ENCODE measurements at places on chromosomes 7 and 10. TPM values are rescaled to one million over a fixed set of nuclear protein-coding genes. Genes with fewer than 3 reads are reported as not detected.

UTF1 gene
- not detected for total RNA-seq

- H3K27me3 ChIP-seq: no peaks in the 10 kb centered on the region
- no peaks in the 10 kb centered on the region for H3K36me3 ChIP-seq
- no peak for DNase-seq
- no peaks in the 10 kb centered on the region for H3K4me1 ChIP-seq
- no peak overlapping the region for H3K27ac ChIP-seq
These were observed 139.3 kb upstream of the KLF6 start for GRCh38 chr10:3924344-3924743.

DNA sequence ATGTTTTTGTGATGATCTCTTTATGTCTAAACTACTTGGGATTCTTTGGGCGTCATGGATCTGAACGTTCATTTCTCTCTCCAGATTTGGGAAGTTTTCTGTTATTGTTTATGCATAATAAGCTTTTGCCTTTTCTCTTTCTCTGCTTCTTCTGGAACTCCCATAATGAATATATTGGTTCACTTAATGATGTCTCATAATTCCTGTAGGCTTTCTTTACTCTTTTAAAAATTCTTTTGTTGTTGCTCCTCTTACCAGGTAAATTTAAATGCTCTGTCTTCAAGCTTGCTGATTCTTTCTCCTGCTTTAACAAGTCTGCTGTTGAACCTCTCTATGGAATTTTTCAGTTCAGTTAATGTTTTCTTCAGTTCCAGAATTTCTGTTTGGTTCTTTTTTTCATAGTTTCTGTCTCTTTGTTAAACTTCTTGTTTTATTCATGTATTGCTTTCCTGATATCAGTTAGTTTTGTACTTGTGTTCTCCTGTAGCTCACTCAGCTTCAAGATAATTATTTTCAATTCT lies 317.5 kb downstream of the PLXDC2 start:
- no peak overlapping the region for H3K4me3 ChIP-seq
- H3K27me3 ChIP-seq: no peaks in the 10 kb centered on the region
- no peaks in the 10 kb centered on the region for H3K4me1 ChIP-seq
- H3K36me3 ChIP-seq: no peaks in the 10 kb centered on the region

DNA sequence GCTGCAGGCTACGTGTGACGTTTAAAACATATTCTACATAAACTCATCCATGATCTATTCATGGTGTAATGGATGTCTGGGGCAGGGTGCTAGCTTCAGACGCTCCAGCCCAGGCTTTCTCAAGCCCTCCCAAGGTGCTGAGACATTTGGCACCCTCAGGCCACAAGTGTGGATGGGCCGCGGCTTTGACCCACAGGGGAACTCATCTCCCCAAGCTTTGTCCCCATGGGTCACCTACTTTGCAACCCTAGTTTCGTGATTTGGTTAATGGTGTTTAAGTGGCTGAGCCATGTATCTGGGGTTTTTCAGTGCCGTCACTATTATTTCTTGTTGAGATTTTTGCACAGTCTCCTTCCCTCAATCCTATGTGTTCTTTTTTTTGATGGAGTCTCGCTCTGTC lies 66.0 kb downstream of the GRK5 start:
- H3K4me3 ChIP-seq: no peak overlapping the region
- H3K27ac ChIP-seq: no peak overlapping the region
- no peaks in the 10 kb centered on the region for H3K36me3 ChIP-seq
- H3K4me1 ChIP-seq: peaks cover 52% of the 10 kb centered on the region
- H3K27me3 ChIP-seq: no peaks in the 10 kb centered on the region

- no peaks in the 10 kb centered on the region for H3K27me3 ChIP-seq
- H3K27ac ChIP-seq: no peak overlapping the region
- H3K4me3 ChIP-seq: no peak overlapping the region
- no peaks in the 10 kb centered on the region for H3K4me1 ChIP-seq
These were observed 266.8 kb upstream of the STEAP1 start for GRCh38 chr7:89887489-89887888.

- H3K27me3 ChIP-seq: no peaks in the 10 kb centered on the region
- H3K4me3 ChIP-seq: peak overlapping the region; percentile 99
- peaks cover 23% of the 10 kb centered on the region for H3K36me3 ChIP-seq
- H3K4me1 ChIP-seq: peaks cover 18% of the 10 kb centered on the region
- peak; percentile 46 for DNase-seq
- H3K27ac ChIP-seq: peak overlapping the region; percentile 90
These were observed 1.1 kb downstream of the TRRAP start for GRCh38 chr7:98879198-98879978.

GRCh38 chr10:100793055-100793454 lies 47.7 kb downstream of the PAX2 start:
- H3K36me3 ChIP-seq: no peaks in the 10 kb centered on the region
- H3K4me3 ChIP-seq: no peak overlapping the region
- H3K27ac ChIP-seq: no peak overlapping the region
- no peaks in the 10 kb centered on the region for H3K4me1 ChIP-seq
- no peaks in the 10 kb centered on the region for H3K27me3 ChIP-seq
- DNase-seq: no peak

PBLD gene
- total RNA-seq: 1.7 TPM

PON3 gene
- total RNA-seq: not detected

- no peaks in the 10 kb centered on the region for H3K4me1 ChIP-seq
- no peaks in the 10 kb centered on the region for H3K36me3 ChIP-seq
- no peaks in the 10 kb centered on the region for H3K27me3 ChIP-seq
- no peak overlapping the region for H3K27ac ChIP-seq
These were observed 57.8 kb downstream of the ANK3 start for GRCh38 chr10:60331886-60332285.

Measured in CD8-positive, alpha-beta memory T cell (primary cell).